ENCODE measurements at places on chromosomes 16 and 17.
A peak's percentile ranks its signal among the peaks of the same experiment; 100 is the strongest.

DNA sequence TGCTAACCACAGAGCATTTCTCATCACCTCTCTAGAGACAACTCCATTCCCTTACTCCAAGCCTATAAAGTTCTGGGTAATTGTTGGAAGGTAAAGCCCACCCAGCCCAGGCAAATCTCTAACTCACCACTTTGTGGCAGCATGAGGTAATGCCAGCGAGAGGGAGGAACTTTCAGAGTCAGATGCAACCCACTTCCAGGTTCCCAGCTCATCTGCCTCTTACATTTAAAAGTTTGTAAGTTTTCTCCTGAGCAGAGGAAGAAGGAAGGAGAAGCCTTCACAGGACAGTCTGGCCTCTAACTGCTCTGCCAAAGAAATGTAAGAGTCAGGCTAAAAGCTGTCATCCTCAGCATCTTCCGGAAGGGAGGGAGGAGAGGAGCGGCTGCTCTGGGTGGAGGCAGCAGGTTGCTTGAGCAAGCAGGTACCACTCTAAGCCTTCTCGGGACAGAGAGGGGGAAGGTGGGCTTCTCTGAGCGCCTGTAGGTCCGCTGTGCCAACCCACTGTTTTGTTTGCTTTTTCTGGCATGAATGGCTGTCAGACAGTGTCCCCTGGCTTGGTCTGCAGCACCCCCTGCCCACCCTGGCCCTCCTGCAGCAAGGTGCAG lies 1.0 kb downstream of the ZNF319 start:
- no peak for DNase-seq

DNA sequence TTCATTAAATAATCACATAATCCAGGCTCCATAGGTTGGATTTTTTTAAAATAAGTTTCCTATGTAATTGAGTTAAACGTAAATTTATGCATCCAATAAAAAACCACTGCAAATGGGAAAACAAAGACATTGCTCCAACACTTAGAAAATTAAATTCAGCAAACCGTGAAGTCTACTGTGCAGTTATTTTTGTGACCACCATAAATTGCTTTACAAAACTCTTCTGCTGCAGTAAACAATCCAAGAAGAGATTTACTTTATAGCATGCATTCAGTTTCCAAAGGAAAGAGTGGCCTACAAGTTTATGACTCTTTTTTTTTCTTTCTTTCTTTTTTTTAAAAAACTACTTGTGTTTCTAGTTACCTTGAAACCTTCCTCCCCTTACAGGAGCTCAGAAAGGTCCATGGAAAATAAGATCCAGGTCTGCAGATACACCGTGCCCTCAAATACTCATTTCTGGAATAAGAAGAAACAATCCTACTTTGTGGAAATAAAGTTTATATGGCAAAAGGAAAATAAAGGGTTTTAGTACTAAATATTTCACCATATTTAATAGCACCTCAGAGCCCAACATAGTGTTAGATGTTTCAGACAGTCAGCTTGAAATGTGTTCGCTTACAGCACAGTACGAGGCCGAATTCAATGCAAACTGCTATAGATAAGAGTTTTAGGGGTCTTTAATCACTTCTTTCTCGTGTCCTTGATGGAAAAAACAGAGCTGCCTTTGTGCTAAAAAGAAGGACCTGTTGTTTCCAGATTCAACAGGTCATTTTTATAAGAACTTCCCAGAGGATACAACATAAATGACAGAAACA lies 3.2 kb downstream of the HS3ST3A1 start:
- DNase-seq: no peak

DNA sequence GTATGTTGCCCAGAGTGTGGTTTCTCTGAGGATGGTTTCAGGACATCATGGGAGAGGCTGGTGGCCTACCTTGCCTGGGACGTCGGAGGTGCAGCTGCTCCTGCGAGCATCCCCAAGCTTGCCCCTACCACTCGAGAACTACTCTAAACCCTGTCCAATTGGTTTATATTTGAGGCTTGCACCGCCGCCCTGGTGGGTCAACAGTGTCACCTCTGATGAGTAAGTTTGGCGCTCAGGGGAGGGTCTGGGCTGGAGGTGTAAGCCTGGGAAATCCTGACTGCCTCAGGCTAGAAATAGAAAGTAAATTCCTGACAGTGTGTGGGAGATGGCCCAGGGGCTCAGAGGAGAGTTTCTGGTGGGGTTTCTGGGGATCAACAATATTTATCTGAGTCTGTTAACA lies 48.2 kb downstream of the CCDC42 start:
- no peak for DNase-seq

GRCh38 chr16:3822366-3823045 lies 58.0 kb downstream of the CREBBP start:
- DNase-seq: no peak

- peak; percentile 17 for DNase-seq
Observed at GRCh38 chr17:63960006-63960405, 12.7 kb downstream of the SCN4A start.

GRCh38 chr17:18017958-18018357 lies 21.0 kb downstream of the ATPAF2 start:
- DNase-seq: no peak

DNA sequence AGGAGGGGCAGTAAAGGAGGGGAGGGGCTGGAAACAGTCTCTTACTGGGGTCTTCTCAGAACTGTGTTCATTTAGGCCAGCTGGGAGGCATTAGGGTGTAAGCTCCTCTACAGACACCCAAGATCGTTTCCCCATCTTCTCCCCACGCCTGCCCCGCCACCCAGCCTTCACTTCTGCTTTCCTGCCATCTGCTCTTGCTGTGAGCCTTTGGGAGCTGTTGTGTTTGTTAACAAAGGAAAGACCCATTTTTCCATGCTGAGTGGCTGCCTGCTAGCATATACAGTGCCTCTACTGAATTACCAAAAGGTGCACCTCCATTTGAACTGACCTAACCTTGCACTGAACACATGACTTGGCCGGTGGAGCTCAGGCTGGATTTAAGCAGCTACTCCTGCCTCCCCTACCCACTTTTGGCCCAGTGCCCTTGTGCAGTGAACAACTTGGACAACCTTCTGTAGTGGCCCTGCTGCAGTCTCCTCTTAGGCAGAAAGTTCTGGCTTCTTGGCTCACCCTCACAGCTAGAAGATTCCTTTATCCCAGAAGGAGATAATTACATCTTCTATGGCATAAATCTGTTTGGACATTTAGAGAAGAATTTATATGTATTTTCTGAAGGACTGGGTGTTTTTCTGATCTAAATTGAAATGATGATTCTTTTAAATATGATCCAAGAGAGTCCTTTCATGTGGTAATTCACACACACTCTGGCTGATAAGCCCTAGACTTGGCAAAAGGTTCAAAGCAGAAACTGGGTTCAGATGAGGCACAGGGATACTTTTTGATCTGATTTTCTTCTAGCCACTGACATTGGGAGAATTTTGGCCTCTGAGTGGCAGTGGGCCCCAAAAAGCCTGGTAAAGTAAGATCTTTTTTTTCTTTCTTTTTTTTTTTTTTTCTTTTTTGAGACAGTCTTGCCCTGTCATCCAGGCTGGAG lies 81.9 kb upstream of the HNF1B start:
- no peak for DNase-seq
